Naive thymus-derived CD8-positive, alpha-beta T cell (primary cell): ENCODE measurements at places on chromosomes 1 and 21. TPM values are rescaled to one million over a fixed set of nuclear protein-coding genes. Genes with fewer than 3 reads are reported as not detected.

DNA sequence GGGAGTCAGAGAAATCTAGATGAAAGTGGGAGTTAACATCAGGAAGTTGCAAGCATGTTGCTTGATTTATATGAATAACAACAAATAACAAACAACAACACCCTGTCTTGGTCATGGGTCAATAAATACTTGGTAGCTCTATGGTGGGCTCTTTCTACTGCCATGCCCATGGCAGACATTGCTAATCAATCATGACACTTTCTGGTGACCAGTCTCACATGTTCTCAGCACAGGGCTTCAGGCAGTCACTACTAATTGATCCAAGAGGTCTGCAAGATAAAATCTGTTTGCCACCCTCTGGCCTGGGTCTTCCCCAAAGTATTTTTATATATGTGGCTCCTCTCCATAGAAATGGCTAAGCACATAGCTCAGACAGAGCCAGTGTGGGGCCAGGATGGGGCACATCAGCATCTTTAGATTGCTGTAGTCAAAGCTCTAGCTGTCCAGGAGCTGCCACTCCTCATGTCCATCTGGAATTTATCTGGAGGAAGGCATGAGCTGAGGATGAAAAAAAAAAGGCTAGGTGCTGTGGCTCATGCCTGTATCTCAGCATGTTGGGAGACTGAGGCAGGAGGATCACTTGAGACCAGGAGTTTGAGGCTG is 51.2 kb downstream of the STUM start:
- H3K4me1 ChIP-seq: no peaks in the 10 kb centered on the region
- H3K36me3 ChIP-seq: peaks cover 5% of the 10 kb centered on the region
- H3K27ac ChIP-seq: no peak overlapping the region

GRCh38 chr1:157732755-157733154 is 32.2 kb upstream of the FCRL3 start:
- H3K27ac ChIP-seq: no peak overlapping the region
- no peaks in the 10 kb centered on the region for H3K36me3 ChIP-seq
- no peak overlapping the region for H3K4me3 ChIP-seq
- DNase-seq: no peak
- no peaks in the 10 kb centered on the region for H3K27me3 ChIP-seq
- H3K4me1 ChIP-seq: no peaks in the 10 kb centered on the region

GRCh38 chr1:181712711-181713110 is 229.4 kb downstream of the CACNA1E start:
- no peak overlapping the region for H3K4me3 ChIP-seq
- DNase-seq: no peak
- H3K27me3 ChIP-seq: peaks cover 36% of the 10 kb centered on the region
- H3K36me3 ChIP-seq: no peaks in the 10 kb centered on the region
- no peaks in the 10 kb centered on the region for H3K4me1 ChIP-seq

DNA sequence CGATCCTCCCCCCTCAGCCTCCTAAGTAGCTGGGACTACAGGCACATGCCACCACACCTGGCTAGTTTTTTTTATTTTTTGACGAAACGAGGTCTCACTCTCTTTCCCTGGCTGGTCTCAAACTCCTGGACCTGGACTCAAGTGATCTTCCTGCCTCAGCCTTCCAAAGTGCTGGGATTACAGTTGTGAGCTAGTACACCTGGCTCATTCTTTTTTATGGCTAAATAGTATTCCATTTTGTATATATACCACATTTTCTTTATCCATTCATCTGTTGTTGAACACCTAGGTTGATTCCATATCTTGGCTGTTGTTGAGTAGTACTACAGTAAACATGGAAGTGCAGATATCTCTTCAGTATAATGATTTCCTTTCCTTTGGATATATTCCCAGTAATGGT is 62.3 kb upstream of the RCC1 start:
- no peaks in the 10 kb centered on the region for H3K27me3 ChIP-seq
- peaks cover 18% of the 10 kb centered on the region for H3K36me3 ChIP-seq
- no peak overlapping the region for H3K4me3 ChIP-seq
- no peak overlapping the region for H3K27ac ChIP-seq
- H3K4me1 ChIP-seq: peaks cover 11% of the 10 kb centered on the region
- DNase-seq: no peak

DNA sequence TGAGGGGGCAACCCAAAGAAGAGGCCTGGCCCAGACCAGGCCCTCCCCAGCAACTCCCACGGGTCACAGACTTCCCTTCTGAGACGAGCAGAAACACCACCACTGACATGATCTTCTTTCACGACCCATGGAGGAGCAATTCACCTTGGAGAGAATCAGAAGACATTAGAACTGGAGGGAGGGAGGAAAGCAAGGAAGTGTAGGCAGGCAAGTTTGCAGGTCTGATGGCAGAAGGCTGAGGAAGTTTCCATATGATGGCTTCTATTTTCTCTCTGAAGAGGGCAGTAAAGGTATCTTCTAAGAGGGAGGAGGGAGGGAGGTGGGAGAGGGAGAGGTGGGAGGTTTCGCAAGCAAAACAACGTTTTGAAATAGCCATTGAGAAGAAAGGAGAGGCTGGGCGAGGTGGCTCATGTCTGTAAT is 1.4 kb upstream of the UBXN10 start:
- H3K27ac ChIP-seq: peak overlapping the region; percentile 53
- no peaks in the 10 kb centered on the region for H3K36me3 ChIP-seq
- no peak for DNase-seq
- peaks cover 46% of the 10 kb centered on the region for H3K4me1 ChIP-seq

DNA sequence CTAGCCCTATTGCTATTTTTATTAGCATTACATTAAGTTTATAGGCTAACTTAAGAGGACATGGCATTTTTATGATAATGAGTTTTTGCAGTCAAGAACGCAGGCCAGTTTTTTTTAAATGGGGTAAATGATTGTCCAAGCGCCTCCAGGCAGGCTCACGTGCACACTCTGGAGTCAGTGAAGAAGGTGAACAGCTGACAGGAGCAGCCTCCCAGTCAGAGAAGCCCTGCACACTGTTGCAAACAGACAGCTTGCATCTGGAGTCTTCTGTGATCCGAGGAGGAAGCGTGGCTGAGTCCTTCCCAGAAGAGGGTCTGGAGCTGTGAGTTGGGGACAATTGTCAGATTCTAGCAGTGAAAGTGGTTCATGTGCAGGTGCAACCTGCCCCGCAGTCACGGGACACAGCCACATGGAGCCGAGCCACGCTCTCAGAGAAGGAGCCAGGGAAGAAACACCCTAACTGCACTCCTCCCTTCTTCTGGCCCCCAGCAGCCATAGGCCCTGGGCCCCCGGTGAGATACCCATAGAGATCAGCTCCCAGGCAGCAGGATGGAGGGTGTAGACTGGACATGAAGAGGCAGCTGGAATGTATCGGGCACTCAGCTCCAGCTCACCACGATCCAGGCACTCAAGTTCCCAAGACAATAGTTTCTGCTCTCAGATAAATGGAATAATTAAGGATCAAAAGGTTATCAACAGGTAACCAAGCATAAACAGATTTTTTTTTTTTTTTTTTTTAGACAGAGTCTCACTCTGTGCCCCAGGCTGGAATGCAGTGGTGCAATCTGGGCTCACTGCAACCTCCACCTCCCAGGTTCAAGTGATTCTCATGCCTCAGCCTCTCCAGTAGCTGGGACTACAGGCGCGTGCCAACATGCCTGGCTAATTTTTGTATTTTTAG is 26.4 kb downstream of the CAPN2 start:
- DNase-seq: no peak
- H3K27me3 ChIP-seq: no peaks in the 10 kb centered on the region
- H3K36me3 ChIP-seq: peaks cover 35% of the 10 kb centered on the region
- H3K27ac ChIP-seq: no peak overlapping the region
- peaks cover 8% of the 10 kb centered on the region for H3K4me1 ChIP-seq

DNA sequence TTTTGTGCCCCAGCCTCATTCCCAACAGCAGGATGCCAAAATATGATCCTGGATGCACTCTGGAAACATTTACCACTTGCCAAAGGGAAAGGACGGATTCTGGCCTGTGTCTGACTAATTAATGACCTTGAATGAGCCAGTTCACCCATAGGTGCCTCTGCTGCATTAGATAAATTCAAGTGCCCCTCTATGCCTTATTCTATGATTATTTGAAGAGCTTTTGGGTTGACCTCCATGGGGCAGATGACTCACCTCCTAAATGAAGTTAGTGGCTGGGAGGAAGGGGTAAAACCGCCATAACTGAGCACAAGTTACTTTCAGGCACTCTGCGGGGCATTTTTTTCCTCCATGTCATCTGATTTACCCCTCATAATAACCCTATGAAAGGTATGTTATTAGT is 98.1 kb downstream of the CLIC6 start:
- H3K36me3 ChIP-seq: no peaks in the 10 kb centered on the region
- no peaks in the 10 kb centered on the region for H3K4me1 ChIP-seq
- no peak overlapping the region for H3K27ac ChIP-seq
- no peak for DNase-seq

- peaks cover 14% of the 10 kb centered on the region for H3K4me1 ChIP-seq
- no peak for DNase-seq
- no peaks in the 10 kb centered on the region for H3K36me3 ChIP-seq
- H3K4me3 ChIP-seq: no peak overlapping the region
- H3K27ac ChIP-seq: no peak overlapping the region
Observed at GRCh38 chr1:234750922-234751627, 141.1 kb upstream of the IRF2BP2 start.

KRTAP27-1 gene
- total RNA-seq: not detected

MOB3C gene
- 24.7 TPM for total RNA-seq

GRCh38 chr1:208132287-208132882 is 111.8 kb downstream of the PLXNA2 start:
- H3K4me1 ChIP-seq: peaks cover 3% of the 10 kb centered on the region
- H3K27ac ChIP-seq: no peak overlapping the region
- no peaks in the 10 kb centered on the region for H3K36me3 ChIP-seq
- H3K4me3 ChIP-seq: no peak overlapping the region

GRCh38 chr1:119204197-119204960 is 63.9 kb upstream of the WARS2 start:
- no peak overlapping the region for H3K27ac ChIP-seq
- no peak for DNase-seq
- H3K36me3 ChIP-seq: peaks cover 40% of the 10 kb centered on the region
- H3K4me1 ChIP-seq: no peaks in the 10 kb centered on the region
- H3K4me3 ChIP-seq: no peak overlapping the region

SPATA21 gene
- total RNA-seq: not detected

GRCh38 chr1:29033829-29034466 is 89.8 kb downstream of the TMEM200B start:
- H3K4me1 ChIP-seq: no peaks in the 10 kb centered on the region
- H3K4me3 ChIP-seq: no peak overlapping the region
- no peaks in the 10 kb centered on the region for H3K27me3 ChIP-seq
- H3K36me3 ChIP-seq: no peaks in the 10 kb centered on the region

- no peak overlapping the region for H3K27ac ChIP-seq
- peaks cover 12% of the 10 kb centered on the region for H3K27me3 ChIP-seq
- no peaks in the 10 kb centered on the region for H3K4me1 ChIP-seq
- H3K4me3 ChIP-seq: no peak overlapping the region
- no peaks in the 10 kb centered on the region for H3K36me3 ChIP-seq
- DNase-seq: no peak
Observed at GRCh38 chr1:150194381-150195031, 41.4 kb downstream of the ANP32E start.

AMIGO1 gene
- total RNA-seq: 33.3 TPM

LRRIQ3 gene
- 2.0 TPM for total RNA-seq
